ENCODE measurements at places on chromosomes 2 and 18.

DNA sequence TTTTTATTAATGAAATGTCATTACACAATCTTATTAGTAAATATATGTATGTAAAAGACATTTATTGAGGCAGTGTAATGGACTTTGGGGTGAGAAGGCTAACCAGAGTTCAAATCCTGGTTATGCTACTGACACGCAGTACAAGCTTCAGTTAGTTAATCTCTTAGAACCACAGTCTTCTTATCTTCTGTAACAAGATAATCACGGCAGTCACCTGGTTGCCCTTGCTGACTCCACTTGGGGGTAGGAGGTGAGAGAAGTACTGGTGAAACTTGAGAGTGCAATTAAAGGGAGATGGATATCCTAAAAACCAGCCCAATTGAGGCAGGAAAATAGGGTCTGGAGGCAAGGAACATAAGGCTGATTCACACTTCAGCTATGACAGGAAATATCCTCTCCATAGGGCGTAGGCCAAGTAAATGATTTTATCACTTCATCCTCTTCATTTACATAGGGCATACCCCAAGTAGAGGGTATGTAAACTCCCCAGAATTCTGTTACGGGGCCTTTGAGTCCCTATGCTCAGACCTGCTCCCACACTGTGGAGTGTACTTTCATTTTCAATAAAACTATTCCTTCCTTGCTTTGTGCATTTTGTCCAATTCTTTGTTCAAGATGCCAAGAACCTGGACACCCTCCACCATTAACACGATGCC, 21.3 kb downstream of the SKA1 start:
- DNase-seq, result no peak

DNA sequence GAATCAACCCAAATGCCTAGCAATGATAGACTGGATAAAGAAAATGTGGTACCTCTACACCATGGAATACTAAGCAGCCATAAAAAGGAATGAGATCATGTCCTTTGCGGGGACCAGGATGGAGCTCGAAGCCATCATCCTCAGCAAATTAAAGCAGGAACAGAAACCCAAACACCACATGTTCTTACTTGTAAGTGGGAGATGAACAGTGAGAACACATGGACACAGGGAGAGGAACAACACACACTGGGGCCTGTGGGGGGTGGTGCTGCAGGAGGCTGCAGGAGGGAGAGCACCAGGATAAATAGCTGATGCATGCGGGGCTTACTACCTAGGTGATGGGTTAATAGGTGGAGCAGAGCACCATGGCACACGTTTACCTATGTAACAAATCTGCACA, 8.4 kb upstream of the PID1 start:
- DNase-seq, result no peak

- no peak for DNase-seq
Measured at GRCh38 chr2:27086724-27087593, at the start of gene KHK. Gene KHK (plus strand): TSS chr2:27086772. CDS start chr2:27087260, 488 bp downstream.

DNA sequence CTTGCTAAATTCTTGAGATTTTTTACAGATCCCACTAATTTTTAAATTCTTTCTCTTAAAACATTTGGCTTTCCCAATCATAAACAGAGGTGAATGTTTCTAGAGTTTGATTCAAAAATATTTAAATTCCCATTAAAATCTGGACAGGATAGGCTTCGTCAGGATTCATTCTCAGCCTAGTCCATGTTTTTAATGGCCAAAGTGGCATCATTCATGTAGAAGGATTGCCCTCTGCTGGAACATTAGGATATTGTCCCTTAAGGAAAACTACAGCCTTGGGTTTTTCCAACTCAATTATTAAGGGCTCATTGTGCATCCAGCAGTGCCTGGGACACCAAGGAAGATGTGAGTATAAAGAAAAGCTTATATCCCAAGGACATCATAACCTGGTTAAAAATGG, 71.7 kb downstream of the TPGS2 start:
- no peak for DNase-seq

Measured in T-helper 17 cell (primary cell).